ENCODE measurements at places on chromosomes 16 and 17.
A peak's percentile ranks its signal among the peaks of the same experiment; 100 is the strongest.

- peak; percentile 96 for DNase-seq
Measured at GRCh38 chr16:788399-789126, at the start of gene CHTF18. Gene CHTF18, plus strand, starts transcription at chr16:788620. Its CDS starts 65 bp downstream, at chr16:788685.

GRCh38 chr16:6573577-6573976, 759.1 kb upstream of the RBFOX1 start:
- peak; percentile 76 for DNase-seq

- no peak for DNase-seq
Measured at GRCh38 chr16:84507011-84507982, 2.8 kb upstream of the MEAK7 start.

- no peak for DNase-seq
Measured at GRCh38 chr17:29150161-29150560, 30.0 kb downstream of the MYO18A start.

- no peak for DNase-seq
Measured at GRCh38 chr17:52841971-52842370, 683.5 kb upstream of the CA10 start.

DNA sequence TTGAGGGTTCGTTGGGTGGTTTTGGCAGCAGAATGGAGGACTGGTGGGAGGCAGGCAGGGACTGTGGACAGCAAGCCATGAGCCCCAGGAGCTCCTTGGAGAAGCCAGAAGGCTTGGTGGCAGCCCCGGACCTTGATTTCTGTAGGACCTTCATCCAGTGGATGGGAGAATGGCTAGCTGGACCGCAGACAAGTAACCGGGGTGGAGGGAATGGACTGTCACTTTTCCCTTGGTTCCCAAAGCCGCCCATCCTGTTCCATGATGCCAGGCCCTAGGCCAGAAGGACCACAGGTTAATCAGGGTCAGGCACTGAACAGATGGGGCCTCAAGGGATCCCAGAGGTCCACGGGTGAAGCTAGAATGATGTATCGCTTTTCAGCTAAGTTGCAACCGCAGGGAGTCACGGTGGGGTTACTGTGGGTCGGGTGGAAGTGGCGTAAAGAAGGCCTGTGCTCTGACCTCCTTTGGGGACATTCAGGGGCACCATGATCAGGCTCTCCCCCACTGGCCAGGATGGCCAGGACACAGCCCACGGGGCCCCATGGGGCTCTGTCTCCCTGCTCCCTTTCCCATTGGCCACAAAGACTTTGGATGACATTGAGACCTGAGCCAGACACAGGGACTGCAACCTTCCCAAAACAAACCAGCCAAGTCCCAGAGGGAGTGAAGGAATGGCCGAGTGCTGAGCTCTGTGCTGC, 66.9 kb upstream of the MRTFB start:
- DNase-seq: no peak

GRCh38 chr17:17341452-17341851, 38.3 kb downstream of the NT5M start:
- no peak for DNase-seq

All from eye (tissue), 1 donor.